ENCODE measurements at places on chromosomes 1 and 21.

DNA sequence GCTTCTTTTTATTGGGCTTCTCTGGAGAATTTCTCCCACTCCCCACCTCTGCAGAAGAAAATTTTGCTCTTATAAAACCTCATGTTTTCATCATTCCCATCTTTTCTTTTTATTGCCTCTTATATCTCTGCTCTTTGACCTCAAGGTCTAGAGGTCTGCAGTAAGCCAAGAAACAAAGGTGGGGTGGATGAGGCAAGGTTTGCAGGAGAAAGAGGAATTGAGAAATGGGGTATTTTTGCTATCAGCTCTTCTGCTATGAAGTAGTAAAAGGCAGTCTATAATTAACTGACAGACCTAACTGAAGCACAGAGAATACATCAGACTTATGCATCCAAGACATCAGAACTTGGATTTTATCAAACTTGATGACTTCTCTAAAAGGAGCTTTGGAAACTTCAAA lies 22.9 kb downstream of the SYT11 start:
- DNase-seq: no peak

DNA sequence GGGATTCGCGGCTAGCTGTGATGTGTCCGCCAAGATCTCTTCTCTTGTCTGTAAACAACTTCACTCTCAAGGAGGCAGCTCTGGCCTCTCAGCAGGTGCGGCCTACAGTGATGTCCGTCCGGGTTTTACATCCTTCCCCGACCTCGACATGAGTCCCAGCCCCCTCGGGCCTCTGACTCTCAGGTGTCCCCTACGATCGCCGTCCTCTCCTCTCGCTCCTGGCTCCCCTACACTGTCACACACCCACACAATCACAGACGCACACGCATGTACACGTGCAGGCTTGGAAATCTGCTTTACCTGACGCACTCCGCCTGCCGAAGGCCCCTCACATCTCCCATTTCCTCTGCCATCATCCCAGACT lies 797 bp upstream of the RSPH1 start:
- DNase-seq: no peak

DNA sequence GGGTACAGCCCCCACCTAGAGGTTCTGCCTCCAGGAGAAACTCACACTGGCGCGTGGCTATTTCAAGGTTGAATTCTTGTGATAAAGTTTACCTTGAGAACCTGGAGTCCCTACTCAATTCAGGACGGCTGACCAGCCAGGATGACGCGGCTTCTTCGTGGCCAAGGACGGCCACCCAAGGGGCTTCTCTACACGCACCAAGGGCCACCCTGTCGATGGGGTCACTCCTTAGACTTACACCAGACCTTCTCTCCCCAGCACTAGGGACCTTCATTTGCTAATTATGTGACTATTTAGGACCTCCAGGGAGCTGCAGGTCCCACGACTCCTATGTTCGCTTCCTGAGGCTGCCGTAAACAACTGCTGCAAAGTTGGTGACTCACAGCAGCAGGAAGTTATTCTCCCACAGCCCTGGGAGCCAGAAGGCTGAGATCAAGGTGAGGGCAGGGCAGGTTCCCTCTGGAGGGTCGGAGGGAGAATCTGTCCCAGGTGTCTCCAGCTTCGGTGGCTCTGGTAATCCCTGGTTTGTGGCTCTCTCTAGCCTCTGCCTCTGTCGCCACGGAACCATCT lies 135.9 kb downstream of the NPHP4 start:
- DNase-seq: no peak

DNA sequence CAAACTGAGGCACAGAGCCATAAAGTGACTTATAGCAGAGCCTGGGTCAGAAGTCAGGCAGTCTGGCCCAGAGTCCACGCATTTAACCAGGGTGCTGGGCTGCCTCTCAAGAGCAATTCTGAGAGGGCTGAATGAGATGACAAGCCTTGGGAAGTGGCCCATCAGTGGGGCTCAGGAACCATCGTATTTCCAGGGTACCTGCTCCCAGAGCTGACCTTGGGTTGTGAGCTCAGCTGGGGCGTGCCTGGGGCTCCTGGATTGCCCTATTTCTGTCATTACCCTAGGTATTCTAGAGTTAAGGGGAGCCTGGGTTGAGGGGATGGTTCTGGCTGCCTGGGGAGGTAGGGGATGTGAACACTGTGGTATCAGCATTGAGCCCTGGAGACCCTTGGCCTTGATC lies 49.4 kb downstream of the LGR6 start:
- no peak for DNase-seq

- DNase-seq: no peak
Measured at GRCh38 chr1:3894626-3895278, 5.3 kb downstream of the C1orf174 start.

DNA sequence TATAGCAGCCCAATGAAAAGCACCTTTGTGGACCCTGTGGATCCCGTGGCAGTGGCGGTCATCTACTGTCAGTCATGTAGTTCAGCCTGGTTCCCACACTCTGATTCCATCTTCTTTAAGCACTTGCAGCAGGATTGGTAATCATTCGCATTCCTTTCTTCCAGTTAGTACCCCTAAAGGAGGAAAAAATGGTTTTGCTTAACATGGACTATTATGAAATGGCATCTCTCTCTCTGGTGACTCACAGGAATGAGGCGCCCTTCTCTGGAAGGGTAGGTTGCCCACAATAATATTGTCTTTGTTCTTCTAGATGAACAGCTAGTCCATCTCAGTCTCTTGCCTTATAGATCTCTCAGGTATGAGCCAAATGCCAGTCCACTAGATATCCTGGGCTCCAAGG lies 127.9 kb upstream of the MROH9 start:
- DNase-seq: peak; percentile 27

DNA sequence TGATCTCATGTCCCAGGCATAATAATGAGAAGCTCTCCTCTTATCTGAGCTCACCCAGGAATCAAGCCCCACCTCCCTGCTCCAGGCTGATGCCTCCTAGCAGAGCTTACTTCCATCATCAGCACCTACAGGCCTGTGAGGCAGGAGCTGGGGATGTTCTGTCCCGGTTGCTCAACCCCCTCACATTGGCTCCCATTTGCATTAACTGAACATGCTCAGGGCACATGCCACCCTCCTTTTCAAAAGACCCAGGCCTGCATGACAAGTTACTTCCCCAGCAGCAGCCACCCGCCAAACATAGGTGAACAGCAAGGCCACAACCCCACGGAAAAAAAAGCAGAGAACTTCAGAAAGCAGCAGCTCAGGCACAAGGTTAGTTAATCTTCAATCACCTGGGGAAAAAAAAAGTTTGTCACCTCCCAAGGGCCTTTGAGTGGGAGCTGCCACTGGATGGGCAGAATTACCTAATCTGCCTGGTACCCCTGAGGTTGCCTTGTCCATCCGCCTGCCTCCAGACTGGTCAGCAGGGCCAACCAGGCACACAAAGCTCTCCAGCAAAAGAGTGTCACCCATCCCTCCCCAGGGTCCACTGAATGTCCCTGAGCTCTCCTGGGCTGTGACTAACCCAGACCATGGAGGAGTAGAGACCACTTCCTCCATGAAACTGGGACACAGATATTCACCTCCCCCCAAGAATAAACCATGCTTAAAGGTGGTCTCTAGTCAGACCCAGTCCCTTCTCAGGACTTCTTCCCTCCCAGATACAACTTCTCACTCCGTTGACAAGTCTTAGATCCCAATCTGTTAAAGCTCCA lies 4.4 kb downstream of the KCNN3 start:
- no peak for DNase-seq

DNA sequence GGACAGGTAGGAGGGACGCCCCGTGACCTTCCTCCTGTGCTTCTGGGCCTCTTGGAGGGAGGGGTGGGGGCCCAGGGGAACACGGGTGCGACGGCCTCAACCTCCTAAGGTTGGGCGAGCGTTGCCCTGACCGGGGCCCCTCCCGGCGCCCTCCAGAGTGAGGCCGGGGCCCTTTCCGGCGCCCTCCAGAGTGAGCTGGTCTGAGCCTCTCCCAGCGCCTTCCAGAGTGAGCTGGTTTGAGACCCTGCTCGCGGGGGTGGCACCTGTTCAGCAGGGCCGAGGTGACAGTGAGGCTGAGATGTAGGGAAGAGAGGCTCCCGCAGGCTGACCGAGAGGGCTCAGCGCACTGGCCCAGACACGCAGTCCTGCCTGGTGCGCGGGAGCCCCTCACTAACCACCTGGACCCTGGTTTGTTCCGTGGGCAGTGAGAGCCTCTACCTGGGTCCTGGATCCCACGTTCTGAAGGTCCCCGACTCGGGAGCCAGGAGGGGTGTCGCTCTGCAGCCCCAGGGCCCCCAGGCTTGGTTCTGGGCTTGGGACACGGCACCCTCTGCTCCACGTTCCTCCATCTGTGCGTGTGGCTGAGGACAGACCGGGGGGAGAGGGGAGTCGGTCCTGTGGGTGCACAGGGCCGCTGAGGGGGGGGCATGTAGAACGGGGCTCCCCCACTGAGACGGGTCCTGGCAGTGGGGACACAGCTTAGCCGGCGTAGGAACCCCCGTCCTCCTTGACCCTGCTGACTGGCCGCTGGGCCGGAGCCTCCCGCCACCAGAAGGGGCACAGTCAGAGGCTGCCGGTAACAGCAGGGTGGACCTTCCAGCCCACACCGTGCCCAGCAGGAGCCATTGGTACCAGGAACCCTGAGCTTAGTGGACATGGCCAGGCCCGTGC lies 1.4 kb downstream of the COL6A1 start:
- DNase-seq: no peak

- no peak for DNase-seq
Measured at GRCh38 chr21:44682580-44683151, 703 bp upstream of the KRTAP12-1 start.

DNA sequence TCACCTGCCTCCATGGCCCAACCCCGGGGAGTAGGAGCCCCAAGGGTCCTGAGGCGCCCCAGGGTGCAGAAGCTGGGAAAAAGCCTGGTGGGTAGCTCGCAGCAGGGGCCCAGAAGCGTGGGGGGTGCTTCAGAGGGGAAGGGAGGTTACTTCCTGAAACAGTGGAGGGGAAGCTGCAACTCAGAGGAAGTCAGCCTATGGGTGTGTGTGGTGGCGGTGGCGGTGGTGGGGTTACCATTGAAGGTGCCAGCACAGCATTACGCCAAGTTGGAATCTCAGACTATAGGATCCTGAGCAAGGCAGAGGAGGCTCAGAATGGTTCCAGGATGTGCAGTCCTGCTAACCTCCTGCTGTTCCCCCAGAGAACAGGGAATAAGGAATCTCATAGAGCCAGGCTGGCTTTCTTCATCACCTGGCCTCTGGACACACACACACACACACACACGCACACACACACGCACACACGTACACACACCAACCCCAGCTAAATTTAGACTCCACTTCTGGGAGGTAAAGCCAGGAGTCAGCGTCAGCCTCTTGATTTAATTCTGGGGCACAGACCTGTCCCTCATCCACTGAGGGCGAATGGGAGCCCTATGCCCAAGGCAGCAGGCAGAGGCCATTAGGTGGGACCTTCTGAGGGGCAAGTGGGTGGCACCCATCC lies 1.3 kb downstream of the DENND4B start:
- DNase-seq: no peak

DNA sequence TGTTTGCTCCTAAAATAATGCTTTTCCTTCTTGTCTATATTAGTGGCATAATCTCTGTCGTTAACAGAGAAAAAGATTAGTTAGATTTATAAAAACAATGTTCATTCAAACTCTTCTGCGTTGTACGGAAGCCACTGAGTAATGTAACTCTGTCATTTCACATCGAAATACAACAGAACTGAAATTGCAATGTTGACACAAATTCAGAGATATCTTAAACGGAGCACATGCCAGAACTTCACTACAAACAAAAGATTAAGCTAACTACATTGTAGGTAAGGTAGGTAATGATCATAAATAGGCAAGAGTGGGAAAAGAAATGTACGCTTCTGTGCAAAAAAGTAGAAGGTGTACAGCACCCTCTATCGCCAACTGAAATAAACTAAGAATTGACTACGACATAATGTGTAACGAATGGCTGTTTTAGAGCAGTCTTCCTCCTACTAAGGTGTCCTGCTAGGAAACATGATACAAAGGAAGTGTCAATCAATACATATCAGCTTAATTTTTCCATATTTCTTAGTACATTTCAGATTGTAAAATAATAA lies 56.6 kb downstream of the PCNX2 start:
- no peak for DNase-seq

DNA sequence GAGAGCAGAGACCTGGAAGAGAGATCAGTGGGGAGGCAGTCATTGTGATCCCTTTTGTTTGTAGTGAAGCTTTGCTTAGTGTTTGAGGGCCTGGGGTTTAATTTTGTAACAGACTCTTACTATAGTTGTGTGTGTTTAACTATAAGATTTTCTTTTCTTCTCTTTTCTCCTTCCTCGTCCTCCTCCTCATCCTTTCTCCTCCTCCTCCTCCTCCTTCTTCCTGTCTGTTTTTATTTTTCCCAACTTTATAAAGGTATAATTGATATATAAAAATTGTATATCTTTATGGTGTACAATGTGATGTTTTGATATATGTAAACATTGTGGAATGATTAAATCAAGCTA lies 71.2 kb upstream of the MACF1 start:
- no peak for DNase-seq

DNA sequence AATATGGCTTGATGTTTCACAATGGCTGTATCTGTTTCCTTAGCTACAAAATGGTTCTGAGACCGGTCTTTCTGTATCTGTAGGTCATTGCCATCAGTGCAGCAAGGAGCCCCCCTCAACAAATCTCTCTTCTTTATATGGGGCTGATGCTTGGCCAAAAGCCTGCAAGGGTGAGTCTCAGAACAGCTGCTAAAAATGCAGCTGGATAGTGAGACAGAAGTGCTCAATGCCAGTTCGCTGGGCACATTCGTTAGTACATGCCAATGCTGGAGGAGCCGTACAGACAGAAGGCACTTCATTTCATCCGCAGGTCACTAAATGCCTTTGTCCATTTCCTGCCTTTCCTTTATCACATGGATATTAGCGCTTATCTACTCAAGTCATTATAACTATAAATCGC lies 67.3 kb downstream of the RUNX1 start:
- no peak for DNase-seq

DNA sequence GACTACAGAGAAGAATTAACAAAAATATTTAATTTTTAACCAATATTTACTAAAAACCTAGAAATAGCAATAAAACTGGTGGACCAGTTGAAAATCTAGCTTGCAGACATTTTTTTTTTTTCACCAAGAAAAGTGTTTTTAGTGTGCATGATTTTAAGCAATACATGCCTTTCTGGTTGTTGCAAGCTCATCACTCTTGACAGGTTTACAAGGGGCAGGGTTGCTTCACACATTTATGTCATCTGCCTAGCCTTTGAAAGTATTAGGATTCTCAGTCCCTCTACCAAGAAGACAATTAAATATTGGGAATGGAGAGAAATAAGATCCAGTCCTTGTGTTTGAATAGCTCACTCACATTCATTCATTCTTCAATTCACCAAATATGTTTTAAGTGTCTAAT lies 53.8 kb upstream of the LYPLAL1 start:
- DNase-seq: no peak

DNA sequence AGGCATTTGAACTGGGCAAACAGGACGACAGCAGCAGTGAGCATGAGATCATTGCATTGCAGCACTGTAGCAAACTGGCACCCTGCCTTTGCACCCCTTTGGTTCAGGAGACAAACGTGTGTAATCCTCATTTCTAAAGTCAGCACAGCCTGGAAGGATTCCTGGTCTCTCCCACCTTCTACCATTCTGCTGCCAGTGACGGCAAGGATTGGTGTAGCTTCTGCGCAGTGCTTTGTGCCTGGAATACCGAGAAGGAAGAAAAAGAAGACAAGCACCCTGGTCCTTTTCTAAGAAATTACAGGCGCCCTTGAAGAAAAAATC lies 805.3 kb downstream of the USP25 start:
- DNase-seq: peak; percentile 83

- no peak for DNase-seq
Measured at GRCh38 chr1:235745503-235746136, 96.0 kb upstream of the GNG4 start.

- no peak for DNase-seq
Measured at GRCh38 chr1:16900751-16901150, 5.0 kb downstream of the RNU1-2 start.

- no peak for DNase-seq
Measured at GRCh38 chr1:177686933-177687332, 282.9 kb downstream of the SEC16B start.

Data from fibroblast of the conjunctiva (primary cell).